ENCODE measurements at places on chromosomes 1 and 21. TPM values are rescaled to one million over a fixed set of nuclear protein-coding genes. Genes with fewer than 3 reads are reported as not detected.
A peak's percentile ranks its signal among the peaks of the same experiment; 100 is the strongest.

TSTD1 gene
- total RNA-seq: not detected

DNAJC6 gene
- 1.4 TPM for total RNA-seq

USH2A gene
- not detected for total RNA-seq

CRYBG2 gene
- 18.6 TPM for total RNA-seq

TMCC2 gene
- total RNA-seq: 5.4 TPM

TMEM61 gene
- total RNA-seq: not detected

STPG1 gene
- 17.8 TPM for total RNA-seq

LCE1F gene
- not detected for total RNA-seq

LCA5L gene
- total RNA-seq: 0.18 TPM

GRCh38 chr1:199774433-199775089, 252.9 kb upstream of the NR5A2 start:
- no peak for DNase-seq

GRCh38 chr1:145983206-145983675, 13.1 kb downstream of the TXNIP start:
- no peak for DNase-seq

DNA sequence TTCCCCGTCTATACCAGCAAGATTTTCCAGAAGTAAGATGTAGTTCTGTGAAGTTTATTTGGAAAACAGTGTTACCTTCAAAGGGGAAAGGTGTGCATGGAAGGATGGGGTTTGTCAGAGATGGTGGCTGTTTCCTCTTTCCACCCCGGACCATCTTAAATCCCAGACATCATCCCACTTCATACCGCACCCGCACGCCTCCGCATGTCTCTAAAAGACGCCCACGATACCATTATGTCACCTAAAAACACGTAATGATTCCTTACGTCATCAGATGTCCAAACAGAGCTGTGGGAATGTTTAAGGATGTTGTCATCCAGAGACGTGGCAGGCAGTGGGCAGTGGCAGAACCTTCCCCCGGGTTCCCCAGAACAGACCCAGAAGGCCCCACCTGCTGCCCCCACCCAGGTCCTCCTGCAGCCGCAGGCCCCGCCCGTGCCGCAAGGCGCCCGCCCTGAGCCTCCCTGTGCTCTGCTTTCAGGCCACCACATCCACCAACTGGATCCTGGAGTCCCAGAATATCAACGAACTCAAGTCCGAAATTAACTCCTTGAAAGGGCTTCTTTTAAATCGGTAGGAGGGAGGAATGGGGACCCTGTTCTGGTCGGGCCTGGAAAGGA, 152.2 kb downstream of the PEX14 start:
- DNase-seq: no peak

DNA sequence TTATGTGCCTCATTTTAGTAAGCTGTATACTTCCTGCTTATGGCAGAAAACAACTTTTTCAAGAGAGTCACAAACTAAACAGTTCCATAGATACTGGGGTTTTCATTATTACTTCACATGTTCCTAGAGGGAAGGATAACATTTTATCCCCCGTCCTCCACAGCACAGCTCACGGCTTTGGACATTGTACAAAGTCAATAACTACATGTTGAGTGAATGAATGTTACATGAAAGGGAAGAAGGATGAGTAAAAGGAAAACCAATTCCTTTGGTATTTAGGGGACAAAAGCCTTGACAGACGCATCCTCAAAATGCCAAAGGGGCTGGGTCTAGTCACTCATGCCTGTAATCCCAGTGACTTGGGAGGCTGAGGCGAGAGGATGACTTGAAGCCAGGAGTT, 14.8 kb downstream of the PI4KB start:
- no peak for DNase-seq

GRCh38 chr1:234891427-234891826, 237.2 kb downstream of the TOMM20 start:
- DNase-seq: no peak

GRCh38 chr1:36155408-36156328, at the start of gene MAP7D1:
Gene MAP7D1, plus strand, starts transcription at chr1:36156160. Its CDS starts 258 bp downstream, at chr1:36156418.
- peak; percentile 82 for DNase-seq

DNA sequence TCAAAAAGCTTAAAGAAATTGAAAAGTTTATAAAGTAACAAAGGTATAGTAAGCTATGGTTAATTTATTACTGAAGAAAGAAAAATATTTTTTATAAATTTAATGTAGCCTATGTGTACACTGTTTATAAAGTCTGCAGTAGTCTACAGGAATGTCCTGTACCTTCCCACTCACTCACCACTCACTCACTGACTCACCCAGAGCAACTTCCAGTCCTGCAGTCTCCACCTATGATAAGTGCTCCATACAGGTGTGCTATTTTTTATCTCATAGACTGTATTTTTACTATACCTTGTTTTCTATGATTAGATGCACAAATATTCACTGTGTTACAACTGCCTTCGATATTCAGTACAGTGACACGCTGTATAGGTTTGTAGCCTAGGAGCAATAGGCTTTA, 106.6 kb downstream of the NR5A2 start:
- DNase-seq: no peak

DNA sequence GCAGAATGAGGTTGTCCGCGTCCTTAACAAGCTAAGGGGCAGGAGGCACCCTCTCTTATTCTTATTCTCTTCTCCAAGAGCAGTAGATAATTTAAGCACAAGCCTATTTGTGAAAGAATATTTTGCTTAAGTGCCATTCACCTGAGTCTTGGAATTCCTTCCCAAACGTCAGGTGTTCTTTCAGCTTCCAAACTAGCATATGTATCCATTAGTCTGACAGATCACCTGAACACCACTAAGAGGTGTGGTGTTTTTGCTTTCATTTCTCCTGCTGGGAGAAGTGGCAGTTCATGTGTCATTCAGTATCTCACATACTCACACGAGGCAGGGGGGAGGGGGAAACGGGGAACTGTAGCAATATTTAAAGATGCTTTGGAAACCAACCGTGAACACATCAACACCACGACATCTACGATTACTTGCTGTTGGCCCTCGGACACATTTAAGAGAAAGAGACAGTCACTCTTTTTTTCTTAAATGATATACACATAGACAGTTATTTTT, 45.5 kb upstream of the RBM15 start:
- DNase-seq: no peak

GRCh38 chr1:18279351-18280074, 171.9 kb downstream of the IGSF21 start:
- peak; percentile 97 for DNase-seq

DNA sequence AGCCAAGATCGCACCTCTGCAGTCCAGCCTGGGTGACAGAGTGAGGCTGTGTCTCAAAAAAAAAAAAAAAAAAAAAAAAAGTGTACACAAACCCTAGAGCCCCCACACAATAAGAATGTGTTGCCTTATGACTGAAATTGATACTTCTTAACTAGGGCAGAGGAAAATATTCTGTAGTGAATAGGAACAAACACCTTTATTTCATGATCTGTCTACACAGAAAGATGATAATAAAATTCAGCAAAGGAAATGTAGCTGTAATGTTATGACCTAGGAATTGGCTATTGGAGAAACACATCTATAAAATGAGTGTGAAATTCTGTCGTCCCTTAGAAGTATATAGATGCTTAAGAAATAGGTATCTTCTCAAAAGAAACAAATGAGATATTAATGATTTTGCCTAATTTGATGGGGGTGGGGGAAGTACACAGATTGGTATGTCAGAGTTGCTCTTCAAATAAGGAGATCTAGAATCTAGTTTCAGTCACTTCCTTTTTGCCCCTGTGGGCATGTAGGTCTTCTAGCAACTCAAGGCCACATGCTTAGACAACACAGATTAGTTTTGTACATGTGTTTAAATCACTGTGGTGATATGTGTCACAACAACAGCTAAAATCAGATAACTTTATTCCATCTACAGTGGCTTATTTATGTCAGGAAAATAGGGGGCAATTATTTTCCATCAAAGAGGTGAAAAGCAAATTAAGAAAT, 10.7 kb upstream of the GPR25 start:
- DNase-seq: no peak

DNA sequence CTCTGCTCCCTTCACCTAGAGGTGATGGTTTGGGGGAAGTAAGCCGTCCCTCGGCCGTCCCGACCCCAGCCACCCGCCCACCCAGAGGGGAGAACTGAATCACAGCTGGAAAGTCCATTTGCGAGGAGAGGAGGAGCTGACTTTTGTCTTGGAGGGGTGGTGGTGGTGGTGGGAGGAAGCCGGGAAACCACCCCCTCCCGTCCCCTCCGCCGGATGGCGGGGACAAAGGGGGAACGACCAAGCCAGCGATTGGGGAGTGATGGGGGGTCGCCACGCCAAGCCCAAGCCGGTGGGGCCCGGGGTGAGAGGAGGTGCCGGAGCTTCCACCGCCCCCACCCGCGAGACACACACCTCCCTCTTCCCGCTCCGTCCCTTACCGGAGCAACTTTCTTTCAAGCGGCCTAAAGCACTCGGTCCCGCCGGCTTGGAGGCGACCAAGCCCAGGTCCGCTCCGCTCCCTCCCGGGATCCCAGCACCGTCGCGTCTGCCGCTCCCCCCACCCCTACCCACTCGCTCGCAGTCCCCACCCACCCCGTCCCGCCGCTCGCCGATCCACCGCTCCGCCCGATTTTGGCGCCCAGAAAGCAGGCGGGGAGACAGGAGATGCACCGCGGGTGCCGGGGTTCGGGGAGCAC, 540 bp downstream of the ARHGEF2 start:
- DNase-seq: peak; percentile 62

DNA sequence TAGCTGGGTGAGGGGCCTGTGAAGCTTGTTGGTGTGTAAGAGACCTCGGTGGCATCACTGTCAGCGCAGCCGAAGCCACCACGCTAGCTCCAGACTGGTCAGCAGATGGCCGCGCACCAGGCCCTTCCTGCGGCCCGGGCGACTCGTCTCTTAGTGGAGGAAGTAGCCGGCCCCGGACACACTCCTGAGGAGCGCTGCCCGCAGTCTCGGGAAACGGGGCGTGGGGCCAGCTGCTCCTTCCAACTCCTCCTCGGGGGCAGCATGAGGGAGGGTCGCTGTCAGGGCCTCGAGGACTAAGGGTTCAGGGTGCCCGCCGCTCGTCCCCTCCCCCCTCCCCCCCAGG, 20.4 kb downstream of the H3-3A start:
- peak; percentile 86 for DNase-seq

GRCh38 chr1:64495878-64496277, 25.9 kb downstream of the CACHD1 start:
- no peak for DNase-seq

DNA sequence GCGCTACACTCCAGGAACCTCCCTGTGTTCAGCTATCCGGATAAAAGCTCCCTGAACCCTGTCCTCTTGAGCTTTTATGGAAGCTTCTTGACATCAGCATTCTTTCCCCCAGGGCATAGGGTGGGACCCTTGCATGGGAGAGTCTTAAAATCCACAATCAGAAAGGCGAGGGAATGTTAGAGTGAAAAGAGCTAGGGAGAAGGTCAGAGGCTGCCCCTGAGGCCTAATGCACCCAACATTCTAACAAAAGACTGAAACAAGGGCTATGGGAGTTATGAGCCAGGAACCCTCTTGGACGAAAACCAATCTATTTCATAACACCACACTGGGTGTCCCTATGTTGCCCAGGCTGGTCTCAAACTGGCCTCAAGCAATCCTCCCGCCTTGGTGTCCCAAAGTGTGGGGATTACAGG, 36.7 kb downstream of the NEK2 start:
- DNase-seq: no peak

DNA sequence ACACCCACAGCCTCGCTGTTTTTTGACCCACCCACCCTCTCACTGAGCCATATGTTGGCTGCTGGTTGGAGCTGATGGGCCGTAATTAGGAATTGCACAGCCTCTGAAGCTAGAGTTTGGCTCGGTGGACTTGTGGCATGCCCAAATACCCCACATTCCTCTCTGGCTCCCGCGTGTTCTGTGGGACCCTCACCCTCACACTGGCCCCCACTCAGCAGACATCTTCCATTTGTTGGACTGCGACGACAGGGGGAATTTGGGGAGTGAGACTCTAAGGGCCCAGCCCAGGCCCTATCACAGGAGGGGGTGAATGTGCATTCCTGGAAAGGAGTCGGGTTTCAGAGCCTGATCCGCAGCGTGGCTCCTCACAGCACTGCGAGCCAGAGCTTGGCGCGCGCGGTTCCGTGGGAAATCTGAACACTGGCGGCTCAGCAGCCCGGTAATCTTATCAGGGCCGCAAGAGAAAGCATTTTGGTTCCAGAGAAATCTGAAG, 5.2 kb downstream of the RCSD1 start:
- DNase-seq: no peak

- DNase-seq: no peak
Observed at GRCh38 chr1:50531027-50531426, 107.8 kb upstream of the DMRTA2 start.

DNA sequence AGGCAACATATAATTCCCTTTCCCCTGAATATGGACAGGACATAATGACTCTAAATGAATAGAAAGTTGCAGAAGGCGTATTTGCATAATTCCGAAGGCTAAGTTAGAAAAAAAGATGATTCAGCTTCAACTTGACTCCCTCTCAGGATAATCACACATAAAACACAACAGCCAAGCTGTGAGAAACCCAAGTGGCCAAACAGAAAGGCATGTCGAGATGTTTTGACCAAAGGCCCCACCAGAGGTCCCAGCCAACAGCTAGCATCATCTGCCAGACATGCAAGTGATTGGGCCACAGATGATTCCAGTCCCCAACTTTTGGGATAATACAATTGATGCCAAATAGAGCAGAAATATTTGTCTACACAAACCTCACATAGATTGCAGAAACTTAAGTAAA, 444.9 kb downstream of the LTN1 start:
- DNase-seq: no peak

- no peak for DNase-seq
Observed at GRCh38 chr1:227941509-227942020, 6.2 kb downstream of the WNT9A start.

DNA sequence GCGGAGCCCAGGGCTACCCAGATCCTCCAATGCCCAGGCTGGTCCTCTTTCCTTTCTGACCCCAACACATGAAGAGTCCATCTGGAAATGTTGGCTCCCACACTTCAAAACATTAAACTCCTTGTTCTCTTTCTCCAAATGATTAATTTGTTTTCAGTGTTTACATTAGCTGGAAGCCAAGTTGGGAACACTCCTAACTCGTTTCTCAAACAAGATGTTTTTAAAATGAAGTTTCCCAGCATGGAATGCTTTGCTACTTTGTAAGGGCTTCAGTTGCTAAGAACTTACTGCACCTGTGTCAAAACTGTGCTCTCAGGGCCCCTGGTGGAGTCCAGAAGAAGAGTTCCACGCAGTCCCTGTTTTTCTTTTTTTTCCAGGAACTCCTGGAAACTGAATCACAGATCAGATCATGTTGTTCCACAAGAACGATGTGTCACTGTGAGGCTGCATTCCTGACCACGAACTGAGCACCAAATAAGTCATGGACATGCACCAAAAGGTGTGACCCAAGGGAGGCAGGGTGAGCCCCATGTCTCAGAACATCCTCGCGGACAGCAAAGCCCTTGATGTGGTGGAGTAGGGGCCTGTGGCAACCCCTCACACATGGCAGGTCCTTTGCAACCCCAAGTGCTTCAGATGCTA, 257.3 kb downstream of the KCNJ6 start:
- DNase-seq: peak; percentile 1

DNA sequence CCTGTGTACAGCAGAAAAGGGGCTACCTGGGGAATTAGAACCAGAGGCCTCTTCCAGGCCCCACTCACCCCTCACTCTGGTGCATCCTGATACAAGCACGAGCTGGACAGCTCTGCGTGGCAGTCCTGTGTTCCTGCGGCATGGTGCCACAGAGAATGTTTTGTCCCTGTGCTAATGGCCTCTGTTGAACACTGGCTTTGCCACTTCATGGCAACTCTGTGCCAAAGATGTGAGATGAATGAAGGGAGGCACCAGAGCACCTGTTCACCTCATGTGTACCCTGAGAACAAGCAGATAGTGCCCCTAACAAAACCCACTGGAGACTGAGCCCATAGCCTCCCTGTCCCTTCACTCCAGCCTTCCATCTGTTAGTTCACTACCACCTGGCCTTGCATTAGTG, 199.3 kb upstream of the COA6 start:
- DNase-seq: peak; percentile 77

Measured in G401 (cell line).